ENCODE measurements at places on chromosomes 11 and 22.
A peak's percentile ranks its signal among the peaks of the same experiment; 100 is the strongest.

- no peak for DNase-seq
Observed at GRCh38 chr11:116542406-116542805, 230.4 kb downstream of the BUD13 start.

- DNase-seq = peak; percentile 95
Observed at GRCh38 chr11:69443138-69443967, 38.1 kb upstream of the LINC01488 start.

GRCh38 chr11:127873478-127873877, 713.9 kb downstream of the ETS1 start:
- no peak for DNase-seq

GRCh38 chr11:68212421-68213134, 518 bp downstream of the KMT5B start:
- DNase-seq = peak; percentile 68

DNA sequence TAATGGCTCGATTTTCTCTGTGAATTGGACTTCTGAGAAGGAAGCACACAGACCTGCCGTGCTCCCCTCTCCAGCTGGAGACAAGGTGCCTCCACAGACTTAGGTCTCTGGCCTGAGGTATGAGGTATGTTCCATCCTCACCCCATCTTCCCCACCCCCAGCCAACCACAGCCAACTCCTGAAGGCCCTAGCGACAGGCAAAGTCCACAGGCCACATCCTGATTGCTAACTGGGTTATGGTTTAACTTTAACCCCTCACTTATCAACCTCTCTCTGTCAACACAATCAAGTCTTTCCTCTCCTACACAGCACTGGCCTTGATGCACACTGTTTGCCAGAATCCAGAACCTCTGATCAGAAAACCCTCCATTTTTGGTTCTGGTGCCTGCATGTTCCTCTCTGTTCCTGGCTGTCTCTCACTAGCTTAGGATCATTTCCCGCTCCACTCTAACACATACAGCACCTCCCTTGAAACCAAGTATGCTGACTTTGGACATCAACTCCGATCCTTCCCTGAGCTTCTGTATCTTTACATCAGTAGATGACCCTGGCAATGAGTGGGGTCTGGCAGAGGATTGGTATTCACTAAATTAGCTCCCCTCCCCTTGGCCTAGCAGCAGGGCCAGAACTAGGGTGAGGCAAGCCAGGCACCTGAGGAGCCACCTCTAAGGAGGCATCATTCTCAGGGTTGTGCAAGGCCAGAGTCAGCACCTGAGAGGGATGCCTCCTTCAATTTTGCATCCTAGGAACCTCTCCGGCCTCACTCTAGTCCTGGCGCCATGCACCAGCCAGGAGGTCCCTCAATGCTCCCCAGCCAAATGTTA, 22.0 kb downstream of the JAML start:
- DNase-seq = no peak

DNA sequence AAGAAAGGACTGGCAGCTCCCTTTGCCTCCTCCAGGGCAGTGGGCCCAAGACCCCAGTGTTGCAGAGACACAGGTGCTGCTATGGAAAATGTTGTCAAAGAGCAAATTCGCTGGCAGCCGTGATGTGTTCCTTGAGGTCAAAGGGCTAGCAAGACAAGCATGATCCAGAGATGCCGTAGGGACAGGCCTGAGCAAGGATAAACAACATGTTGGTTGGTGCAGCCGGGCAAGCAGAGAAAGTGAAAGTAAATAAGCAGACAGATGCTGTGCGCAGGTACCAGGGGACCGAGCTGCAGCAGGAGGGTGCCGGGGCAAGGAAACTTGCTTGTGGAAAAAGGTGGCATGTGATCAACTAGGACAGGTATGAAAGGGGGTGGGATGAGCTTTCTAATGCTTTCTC, 125.5 kb upstream of the NECTIN1 start:
- no peak for DNase-seq

GRCh38 chr11:111966678-111967077, 29.5 kb downstream of the DIXDC1 start:
- no peak for DNase-seq

- DNase-seq = no peak
Observed at GRCh38 chr22:22993184-22993583, 77.1 kb upstream of the GNAZ start.

- no peak for DNase-seq
Observed at GRCh38 chr11:10770626-10771254, 19.7 kb downstream of the CTR9 start.

All from GM12892 (cell line).